KBM-7 (cell line): ENCODE measurements at places on chromosomes 11 and 22.

- no peak for DNase-seq
Measured at GRCh38 chr11:27075192-27075591, 34.6 kb downstream of the BBOX1 start.

- no peak for DNase-seq
Measured at GRCh38 chr11:8812438-8812837, 98.6 kb upstream of the AKIP1 start.

GRCh38 chr11:47797633-47798032 is 30.5 kb upstream of the FNBP4 start:
- DNase-seq, result no peak

DNA sequence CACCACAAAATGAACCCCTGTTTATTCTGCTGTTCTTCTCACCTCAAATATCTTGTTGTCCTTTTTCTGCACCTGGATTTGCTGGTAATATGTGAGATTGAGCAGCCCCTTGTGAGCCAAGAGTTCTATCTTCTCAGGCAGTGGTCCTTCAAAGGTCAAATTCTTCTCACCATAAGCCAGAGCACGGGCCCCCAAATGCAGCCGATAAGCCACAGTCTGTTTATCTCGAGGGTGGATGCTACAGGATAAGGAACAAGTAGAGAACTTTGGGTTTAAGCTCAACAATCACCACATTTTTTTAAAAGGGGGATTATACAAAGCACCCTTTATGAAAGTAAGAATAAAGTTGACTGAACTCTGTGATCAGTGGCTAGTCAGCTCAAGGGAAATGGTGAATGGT is 15.8 kb downstream of the TBRG1 start:
- DNase-seq, result no peak

- DNase-seq, result peak; percentile 31
Measured at GRCh38 chr22:44567846-44568493, 69.9 kb upstream of the RTL6 start.

- DNase-seq, result peak; percentile 71
Measured at GRCh38 chr11:75350743-75351540, 519 bp downstream of the ARRB1 start.

GRCh38 chr11:40161854-40162410 is 1297.5 kb downstream of the LRRC4C start:
- DNase-seq, result no peak

DNA sequence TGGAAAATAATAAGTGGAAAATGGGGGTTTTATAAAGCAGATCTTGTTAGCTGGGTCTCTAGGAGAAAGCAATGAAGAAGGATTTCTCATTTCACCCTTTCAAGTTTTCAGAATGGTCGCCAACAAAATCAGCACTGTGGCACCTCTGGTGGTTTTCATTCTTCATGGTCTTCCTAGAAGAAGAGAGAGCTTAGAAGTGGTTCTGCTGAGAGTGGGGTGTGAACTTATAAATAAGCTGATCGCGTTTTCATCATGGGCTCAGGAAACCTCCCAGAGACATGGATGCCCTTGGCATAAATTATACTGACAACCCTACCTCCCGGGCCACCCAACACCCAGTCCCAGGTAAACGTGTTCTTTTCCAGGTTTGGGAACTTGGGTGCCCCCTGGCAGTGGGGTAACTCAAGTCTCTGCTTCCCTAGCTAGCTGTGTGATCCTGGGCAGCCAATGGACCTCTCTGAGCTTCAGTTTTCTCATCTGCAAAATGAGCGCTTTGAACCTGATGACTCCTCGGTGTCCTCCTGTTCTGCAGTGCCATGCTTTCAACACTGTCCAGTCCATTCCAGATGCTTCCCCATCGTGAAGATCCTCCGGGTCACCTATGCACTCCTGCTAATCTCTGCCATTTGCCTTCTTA is 72.6 kb upstream of the GRAMD1B start:
- DNase-seq, result no peak

DNA sequence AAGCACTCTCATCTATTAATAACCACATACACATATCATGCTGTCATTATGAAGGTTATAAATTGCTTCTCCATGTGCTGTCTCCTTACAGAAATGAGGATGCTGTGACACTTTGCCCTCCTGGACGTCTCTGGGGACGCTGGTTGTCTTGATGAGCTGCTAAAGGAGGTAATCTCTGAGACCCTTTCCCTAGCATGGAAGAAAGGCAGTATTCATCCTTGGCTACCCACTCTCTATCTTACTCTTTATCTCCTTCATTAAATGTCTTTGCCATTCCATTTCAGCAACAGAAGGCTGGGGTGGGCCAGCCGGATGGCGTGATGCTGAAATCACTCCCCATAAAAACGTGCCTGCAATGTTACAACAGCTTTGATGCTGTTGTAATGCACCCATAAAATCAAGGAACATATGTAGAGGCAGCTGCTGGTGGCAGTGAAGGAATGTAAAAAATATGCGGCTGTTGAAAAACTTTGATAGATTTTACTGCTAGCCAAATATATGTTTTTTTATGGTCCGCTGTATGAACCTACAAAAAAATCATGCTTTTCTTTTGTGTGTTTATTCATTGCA is 715.1 kb upstream of the API5 start:
- DNase-seq, result no peak

DNA sequence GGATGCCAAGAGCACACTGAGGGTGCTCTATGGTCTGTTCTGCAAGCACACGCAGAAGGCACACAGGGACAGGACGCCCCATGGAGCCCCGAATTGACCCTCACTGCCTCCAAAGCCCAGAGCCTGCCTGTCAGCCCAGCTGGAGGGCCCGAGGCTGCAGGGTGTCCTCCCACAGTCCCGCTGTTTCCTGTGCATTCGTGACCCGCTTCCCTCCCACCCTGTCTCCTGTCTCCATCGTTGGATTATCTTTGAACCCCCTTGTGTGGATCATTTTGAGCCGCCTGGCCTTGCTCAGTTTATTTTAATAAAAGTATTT is 25.6 kb downstream of the PARVG start:
- DNase-seq, result no peak

GRCh38 chr11:70671083-70671482 is 272.8 kb downstream of the CTTN start:
- DNase-seq, result no peak

GRCh38 chr11:110435780-110436717 is 6.3 kb downstream of the FDX1 start:
- no peak for DNase-seq

DNA sequence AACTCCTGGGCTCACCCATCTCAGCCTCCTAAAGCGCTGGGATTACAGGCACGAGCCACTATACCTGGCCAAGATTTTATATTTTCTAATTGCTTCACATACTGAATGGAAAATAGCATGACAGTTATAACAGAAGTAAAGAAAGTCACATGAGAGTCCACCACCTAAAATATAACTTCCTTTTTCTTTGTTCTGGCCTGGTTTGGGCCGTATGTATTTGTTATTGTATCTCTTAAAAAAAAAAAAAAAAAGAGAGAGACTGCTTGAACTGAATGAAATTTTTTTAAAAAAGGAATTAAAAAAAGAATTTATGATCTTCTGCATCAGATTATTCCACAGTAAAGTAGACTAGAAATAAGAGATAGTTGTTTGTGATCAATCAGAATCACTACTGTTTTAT is 86.0 kb upstream of the GRIK4 start:
- DNase-seq, result no peak

GRCh38 chr11:47532597-47533213 is 20.2 kb downstream of the CELF1 start:
- DNase-seq, result no peak

GRCh38 chr11:134988495-134988894 is 576.5 kb upstream of the B3GAT1 start:
- DNase-seq, result no peak

- DNase-seq, result no peak
Measured at GRCh38 chr11:130666781-130667251, 218.4 kb downstream of the ADAMTS15 start.

DNA sequence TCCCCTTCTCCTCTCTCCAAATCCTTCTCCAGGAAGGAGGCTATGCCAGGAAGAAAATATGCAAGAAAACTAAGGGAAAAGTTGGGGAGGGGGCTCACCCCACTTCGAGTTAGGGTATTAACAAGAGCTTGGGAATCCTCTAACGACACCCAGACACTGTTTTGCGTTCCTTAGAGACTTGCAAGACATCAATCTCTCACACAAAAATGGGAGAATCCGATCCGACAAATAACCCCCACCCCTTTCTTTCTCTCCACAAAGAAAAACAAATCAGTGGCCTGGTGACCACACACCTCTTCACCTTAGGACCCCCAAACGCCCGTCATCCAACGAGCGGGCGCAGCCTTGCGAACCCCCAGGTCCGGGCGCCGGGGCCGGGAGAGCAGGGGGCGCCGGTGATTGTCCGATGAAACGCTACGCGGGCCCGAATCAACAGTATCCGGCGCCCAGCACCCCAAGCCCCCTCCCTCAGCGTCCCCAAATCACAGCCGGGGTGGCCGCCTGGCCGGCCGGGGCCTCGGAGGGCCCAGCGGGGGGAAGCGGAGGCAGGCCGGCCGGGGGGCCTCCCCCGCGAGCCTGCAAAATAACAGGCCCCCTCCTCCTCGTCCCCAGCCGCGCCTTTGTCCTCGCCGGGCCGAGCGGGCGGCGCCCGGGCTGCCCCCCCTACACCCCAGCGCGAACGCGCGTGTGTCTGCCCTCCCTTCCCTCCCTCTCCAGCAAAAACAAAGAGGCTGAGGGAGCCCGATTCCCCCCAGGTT is 690 bp downstream of the CSNK1E start:
- peak; percentile 54 for DNase-seq

DNA sequence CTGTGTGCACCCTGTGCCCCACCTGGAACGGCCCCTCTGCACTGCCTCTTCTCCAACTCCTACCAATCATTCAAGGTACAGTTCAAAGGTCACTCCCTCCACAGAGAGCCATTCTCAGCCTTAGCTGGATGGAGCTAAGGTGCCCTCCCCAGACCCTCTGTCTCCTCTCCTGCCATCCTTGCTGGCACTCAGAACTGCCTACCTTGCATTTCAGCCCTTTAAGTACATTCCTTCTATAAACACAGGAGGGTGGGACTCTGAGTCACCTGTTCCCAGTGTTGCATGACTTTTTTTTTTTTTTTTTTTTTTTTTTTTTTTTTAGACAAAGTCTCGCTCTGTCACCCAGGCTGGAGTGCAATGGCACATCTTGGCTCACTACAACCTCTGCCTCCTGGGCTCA is 8.6 kb downstream of the TTLL1 start:
- no peak for DNase-seq

GRCh38 chr11:2927851-2928604 is 1.2 kb downstream of the PHLDA2 start:
- DNase-seq, result no peak

GRCh38 chr11:22778642-22779041 is 51.0 kb downstream of the SVIP start:
- DNase-seq, result peak; percentile 5

GRCh38 chr11:44949160-44950030 is 1.3 kb downstream of the TP53I11 start:
- DNase-seq, result peak; percentile 69

- peak; percentile 54 for DNase-seq
Measured at GRCh38 chr11:34501500-34501899, 12.1 kb downstream of the ELF5 start.

DNA sequence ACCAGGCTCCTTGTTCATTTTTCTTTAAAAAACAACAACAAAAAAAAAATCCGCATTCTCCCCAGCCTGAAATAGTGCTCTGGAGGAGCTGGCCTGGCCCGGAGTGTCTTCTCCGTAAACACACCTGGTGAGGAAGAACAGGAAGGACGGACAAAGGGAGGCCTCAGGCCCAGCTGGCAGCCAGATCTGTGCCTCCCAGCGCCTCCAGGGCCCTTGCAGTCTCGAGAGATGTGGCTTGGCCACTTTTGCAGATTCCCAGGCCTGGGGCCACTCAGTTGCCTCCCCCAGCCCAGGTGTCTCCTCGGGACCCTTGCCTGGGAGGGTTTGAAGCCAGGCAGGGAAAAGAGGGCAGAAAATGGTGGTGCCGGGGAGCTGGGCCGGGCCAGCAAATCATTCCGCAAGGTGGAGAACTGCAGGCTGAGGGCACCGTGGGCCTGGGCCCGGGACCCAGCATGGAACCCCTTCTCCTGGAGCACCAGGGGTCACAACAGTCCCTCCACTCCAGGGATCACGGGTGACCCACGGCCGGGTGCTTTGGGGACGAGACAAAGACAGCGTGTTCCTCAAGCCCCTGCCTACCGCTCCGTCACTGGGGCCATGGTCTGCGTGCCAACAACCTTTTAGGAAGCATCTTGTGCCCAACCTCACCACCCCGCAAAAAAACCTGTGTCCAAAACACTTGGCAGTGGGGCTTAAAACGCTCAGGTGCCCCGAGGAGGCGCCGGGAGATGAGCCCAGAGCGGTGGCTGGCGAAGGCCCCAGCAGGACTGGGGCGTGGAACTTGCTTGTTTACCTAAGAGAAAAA is 67.1 kb upstream of the WNT7B start:
- DNase-seq, result peak; percentile 73

GRCh38 chr11:132055296-132055695 is 684.9 kb downstream of the NTM start:
- no peak for DNase-seq

- DNase-seq, result no peak
Measured at GRCh38 chr11:71500601-71501021, 26.5 kb upstream of the KRTAP5-7 start.

GRCh38 chr11:80958987-80959386 is 1518.2 kb upstream of the TENM4 start:
- DNase-seq, result no peak

DNA sequence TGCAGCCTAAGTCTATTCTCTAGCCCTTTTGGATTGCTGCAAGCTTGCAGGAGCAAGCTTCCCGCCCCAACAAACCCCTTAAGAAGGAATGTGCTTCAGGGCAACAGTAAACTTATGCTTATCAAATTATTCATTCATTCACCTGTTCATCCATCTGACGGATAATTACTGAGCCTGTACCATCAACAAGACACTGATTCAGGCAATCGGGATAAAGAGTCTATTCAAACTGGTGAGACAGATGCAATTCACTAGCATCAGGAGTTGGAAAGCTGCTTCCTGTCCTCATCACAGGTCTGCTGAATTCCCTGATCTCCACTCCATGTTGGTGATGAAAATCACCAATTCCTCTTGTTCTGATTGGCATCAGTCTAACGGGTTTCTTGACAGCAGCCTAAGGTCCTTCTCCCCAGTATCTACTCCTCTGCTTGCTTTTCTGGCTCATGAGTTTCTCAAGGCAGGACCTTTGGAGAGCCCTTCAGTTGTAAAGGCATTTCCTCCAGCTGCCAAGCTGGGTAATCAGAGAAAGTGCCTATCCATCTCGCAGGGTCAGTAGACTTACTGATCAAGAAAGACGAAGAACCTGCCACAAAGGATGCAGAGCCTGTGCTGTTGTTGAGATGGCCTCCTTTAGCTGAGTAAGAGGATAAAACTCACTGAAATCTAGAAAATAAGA is 429.0 kb upstream of the SYN3 start:
- DNase-seq, result no peak

GRCh38 chr11:50174189-50174588 is 141.5 kb downstream of the OR4C45 start:
- DNase-seq, result peak; percentile 28
